ENCODE measurements at places on chromosomes 2 and 18.

- DNase-seq: no peak
These were observed 4.0 kb downstream of the TMEM17 start for GRCh38 chr2:62501794-62502500.

DNA sequence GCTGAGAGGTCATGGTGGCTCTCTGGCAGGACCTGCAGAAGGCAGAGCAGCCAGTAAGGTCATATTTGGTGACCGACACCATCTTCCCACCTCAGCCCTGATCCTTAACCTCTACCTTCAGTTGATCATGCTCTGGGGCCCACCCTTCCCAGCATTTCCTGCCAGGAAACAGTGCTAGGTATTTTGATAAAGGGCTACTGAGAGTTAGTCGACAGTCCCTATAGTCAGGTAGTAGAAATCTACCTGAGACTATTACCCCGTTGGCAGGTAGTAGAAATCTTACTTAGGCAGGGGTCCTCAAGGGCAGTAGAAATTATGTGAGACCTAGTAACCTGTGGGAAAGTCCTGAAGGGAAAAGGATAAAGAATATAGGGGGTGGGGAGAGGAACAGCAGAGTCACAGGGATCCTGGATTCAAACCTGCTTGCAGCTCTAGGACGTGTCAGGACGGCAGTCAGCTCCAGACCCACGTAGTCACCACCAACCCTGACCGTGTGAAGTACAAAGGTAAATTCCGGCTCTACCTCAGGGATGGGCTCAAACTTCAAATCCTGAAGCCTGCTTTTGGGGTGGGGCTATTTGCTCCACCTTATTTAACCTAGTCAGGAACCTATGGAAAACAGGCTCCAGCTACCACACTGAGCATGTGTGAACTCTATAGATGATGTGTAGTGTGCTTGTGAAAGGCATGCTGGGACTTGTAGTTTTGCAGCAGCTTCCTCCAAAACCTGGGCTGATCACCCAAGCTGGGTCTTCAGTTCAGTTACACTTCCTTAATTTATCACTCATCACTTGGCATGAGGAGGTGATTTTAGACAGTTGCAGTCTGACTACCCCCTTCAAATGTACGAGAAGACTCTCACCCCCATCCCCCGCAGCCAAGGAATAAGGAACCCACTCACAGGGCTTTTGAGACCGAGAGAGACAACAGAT, at the start of gene DQX1:
TSS of gene DQX1 (minus strand) at position 515 of the 932 bp plus-strand sequence. CDS start at position 13, 502 bp downstream.
- no peak for DNase-seq

- no peak for DNase-seq
These were observed 87.3 kb downstream of the GLI2 start for GRCh38 chr2:120822933-120823332.

DNA sequence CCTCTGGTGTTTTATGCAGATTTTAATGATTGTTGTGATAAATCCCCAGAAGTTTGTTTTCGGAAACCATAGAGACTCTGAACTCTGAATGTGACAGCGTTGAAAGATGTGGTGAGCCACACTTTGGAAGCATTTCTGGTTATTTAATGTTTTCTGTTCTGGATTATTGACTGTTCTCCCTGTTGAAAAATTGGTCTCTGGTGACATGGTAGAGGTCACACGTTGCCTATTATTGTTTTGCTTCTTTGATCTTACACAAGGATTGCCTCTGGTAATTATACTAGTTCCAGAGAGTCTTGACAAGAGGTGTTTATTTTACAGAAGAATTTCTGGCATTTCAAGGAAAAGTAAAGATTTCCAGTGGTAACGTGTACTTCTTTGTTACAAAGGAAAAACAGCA, 127.1 kb downstream of the GREB1L start:
- no peak for DNase-seq

DNA sequence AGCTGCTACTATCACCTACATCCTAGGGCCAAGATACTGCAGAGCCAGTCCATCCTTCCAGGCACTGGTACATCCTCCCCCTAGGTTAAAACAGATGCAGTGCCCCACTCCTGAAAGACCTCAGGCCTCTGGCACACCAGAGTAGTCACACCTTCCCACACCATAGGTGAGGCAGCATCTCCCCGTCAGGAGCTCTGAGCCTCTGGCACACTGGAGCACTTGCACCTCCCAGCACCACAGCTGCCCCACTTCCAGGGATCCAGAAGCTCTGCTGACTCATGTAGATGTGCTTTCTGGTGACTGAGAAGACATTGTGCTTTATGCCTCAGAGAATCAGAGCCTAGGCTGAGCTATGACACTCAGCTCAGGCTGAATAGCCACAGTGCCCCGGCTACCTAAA, 138.4 kb upstream of the COL3A1 start:
- no peak for DNase-seq

DNA sequence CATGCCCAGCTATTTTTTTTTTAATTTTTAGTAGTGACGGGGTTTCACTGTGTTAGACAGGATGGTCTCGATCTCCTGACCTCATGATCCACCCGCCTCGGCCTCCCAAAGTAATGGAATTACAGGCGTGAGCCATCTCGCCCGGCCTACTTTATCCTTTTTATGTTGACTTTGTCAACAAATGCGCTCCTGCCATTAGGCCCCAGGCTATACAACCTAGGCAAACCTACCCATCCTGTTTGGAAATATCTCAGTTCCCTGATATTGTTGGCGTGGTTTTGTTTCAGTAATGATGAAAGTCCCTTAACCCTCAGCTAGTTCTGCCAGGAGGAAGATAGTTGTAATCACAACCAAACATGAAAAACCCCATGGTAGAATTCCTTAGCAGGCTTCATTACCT, 249.4 kb upstream of the SOX11 start:
- DNase-seq: no peak

DNA sequence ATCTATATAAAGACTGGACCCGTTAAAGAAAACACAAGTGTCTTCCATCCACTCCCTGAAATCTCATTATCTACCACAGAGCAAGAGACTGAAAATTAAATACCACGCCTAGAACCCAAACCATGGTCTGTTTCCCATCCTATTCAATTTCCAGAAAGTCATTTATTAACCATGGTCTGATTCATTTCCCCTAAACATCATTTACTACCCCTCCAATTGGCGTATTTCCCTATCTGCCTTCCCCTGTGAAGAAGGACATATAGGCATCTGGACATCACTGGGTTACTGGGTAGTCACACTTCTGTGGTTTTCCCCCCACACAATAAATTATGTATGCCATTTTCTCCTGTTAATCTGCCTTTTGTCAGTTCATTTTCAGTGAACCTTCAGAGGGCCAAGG, 30.8 kb downstream of the CCDC93 start:
- no peak for DNase-seq

DNA sequence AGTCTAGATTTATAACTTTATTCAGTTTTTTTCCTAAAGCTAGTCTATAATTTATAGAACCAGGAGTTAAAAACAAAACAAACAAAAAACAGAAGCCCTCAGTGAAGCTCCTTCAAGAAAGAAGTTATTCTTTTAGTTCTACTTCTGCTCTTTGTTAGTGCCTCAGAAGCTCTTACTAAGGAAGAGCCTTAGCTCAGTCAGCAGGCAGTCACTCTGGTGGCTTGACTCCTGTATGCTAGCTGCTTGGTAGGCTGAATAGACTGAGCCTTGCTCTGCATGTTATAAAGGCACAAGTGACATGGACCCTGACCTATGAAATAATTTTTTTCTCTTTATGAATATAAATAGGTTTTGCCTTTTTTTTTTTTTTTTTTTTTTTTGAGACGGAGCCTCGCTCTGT, 24.8 kb downstream of the NCOA1 start:
- no peak for DNase-seq

GRCh38 chr2:232310696-232311095, 67.9 kb upstream of the ALPP start:
- DNase-seq: no peak

- no peak for DNase-seq
These were observed 210.9 kb upstream of the PKDCC start for GRCh38 chr2:41836948-41837347.

DNA sequence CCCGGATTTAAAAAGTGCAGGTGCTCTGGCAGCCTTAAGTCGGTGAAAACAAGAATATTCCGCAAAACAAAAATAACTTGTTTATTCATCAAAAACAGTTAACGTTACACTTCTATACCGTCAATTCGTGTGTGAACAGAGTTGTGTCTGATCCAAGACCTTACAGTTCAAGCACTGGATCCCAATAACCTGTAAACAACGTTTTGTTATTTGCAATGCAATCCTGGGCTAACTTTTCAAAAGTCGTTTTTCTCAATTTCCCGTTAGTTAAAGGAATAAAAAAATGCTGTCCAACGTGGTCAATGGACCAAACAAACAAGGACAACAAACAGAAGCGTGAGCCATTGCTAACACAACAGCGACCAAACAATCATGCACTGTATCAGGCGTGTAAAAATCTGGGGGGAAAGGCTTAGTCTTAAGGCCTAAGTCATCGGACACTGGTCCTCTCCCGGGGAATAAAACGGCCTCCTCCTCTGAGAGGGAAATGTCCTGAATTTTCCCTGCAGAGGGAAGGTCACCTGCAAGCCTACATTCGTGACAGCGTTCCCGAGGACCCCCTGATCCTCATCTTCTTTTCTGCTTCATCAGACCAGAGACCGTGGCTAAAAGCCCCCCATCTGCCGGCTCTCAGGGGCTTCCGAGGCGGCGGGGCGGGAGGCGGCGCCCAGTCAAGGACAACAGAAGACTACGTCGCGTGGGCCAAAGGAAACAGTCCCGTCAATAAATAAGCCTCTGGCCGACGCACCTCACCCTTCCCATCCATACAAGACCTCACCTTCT, 490 bp downstream of the NDUFS1 start:
- DNase-seq: no peak

GRCh38 chr2:69693775-69694450, 48.0 kb upstream of the ANXA4 start:
- no peak for DNase-seq

- DNase-seq: no peak
These were observed 31.9 kb downstream of the ADI1 start for GRCh38 chr2:3487432-3487831.

- no peak for DNase-seq
These were observed 21.3 kb upstream of the SPP2 start for GRCh38 chr2:234029150-234029733.

GRCh38 chr2:45688479-45689298, 37.2 kb downstream of the PRKCE start:
- DNase-seq: no peak

DNA sequence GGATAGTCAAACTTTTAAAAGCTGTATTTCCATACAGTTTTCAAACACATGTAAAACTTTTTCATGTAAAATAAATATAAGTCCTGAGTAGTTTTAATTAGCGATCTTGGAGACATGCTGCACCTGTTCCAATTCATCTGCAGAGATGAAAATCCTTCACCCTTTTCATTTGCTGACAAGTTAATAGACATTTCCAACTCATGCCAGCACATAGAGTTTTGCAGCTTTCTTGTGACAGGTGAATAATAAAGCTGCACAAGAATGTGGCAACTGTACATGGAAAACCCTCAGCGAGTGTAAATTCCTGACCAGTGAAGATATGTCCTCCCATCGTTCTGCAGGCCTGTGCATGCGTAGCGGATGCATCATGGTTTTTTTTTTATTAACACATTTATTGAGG, 771.4 kb downstream of the TDRD15 start:
- DNase-seq: no peak

DNA sequence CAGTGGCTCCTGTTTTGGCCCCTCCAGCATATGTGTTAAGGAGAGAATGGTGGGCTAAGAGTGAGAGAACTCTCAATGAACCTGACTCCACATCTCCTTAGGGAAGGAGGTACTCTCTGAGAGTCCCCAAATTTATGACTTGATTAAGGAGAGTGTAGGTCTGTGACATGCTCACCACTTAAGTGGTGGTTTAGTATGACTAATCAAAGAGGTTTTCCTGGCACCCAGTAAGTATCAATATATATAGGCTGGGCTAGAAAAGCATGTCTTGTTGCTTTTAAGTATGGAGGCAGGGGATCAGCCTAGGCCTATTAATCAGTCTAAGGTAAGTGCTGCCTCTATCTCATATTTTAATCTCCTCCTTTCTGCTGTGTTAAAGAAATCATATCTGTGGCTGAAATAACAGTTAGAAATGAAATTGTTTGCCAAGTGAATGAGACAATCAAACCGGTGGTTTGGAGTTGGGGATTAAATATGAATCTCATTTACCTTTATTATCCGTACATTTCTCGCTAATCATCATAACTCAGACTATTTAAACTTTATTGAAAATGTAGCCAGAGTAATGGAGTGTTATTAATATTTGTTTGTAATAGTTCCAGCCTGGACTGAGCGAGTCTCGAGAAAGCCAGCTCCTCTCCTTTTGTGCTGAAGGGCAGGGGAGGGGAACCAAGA, 107.7 kb upstream of the MEIS1 start:
- DNase-seq: no peak

DNA sequence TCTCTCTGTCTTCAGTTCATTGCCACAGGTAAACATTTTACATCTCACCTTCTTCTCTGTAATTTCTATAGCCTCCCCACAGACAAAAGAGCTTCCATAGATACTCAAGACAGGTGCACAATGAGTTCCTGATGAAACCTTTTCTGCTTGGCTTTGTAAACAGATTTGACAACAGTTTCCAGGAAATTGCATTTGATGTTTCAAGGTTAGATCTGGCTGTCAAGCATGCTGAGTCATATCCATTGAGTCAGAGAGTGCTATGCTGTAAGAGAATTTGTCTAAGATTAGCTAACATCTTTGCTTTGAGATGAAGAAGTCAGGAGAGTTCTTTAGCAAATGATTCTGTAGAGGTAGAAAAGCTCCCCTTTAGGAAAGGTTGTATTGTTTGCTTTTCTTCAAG, 40.6 kb upstream of the MAP2 start:
- no peak for DNase-seq

- DNase-seq: no peak
These were observed 1.4 kb downstream of the PPM1G start for GRCh38 chr2:27407798-27408491.

- DNase-seq: peak; percentile 25
These were observed 123.9 kb upstream of the CD302 start for GRCh38 chr2:159921752-159922404.

GRCh38 chr18:28267276-28267675, 90.3 kb upstream of the CDH2 start:
- no peak for DNase-seq

DNA sequence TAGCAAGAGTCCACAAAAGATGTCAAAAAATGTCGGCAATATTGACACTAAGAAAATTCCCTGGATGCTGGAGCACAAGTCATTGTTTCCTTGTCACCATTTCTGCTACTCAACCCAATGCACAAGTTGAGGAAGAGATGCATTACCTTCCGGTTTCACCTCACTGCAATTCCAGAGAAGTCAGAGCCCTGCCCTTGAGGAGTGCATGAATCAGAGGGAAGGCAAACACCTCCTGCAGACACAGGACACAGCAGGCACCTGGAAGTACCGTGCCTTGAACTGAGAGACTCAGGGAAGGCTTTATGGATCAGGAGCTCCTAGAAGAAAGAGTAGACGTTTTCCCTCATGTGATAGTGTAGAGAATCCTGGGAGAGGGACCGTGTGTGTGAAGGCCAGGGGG, 62.7 kb upstream of the ARL4C start:
- no peak for DNase-seq

DNA sequence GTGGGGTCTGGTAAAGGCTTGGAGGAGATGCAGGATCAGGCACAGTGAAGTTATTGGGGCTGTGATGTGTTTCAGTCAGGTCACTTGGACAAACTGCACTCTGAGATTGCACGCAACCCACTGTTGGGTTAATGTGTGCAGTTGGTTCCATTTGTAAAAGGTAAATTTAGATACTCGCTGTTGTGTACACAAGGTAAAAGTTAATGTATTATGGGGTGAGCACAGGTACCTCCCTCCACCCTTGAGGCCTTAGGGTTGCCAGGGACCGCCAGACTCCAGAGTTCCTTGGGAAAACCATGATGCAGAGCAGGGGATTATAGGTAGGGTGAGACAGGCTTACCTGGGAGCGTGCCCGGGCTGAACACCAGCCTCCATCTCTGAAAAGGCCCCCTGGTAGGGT, 20.1 kb downstream of the IMPA2 start:
- no peak for DNase-seq

Measured in stimulated activated CD8-positive, alpha-beta memory T cell treated with anti-CD3 and anti-CD28 coated beads, Interleukin-4, amount 100 ng/mL, for 1 hour (primary cell).